Fibroblast of skin of left quadriceps (primary cell): ENCODE measurements at places on chromosomes 16 and 17.
A peak's percentile ranks its signal among the peaks of the same experiment; 100 is the strongest.

DNA sequence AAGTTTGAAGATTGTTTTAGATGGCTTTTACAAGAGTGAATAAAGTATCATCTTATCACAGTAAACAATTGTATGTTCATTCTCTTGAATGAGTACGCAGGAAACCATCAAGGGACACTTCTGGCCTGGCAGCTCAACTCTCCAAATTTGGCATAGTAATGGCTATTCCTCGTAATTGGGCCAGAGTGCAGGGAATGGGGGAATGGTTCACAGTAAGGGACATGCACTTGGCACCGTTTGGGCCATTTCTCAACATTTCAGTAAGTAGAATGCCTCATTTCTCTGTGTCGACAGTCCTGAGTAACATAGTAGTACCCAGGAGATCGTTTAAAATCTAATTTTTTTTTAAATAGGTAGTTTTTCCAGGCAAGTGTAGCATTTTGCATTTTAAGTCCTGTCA lies 309.6 kb downstream of the KCNJ2 start:
- DNase-seq: no peak

DNA sequence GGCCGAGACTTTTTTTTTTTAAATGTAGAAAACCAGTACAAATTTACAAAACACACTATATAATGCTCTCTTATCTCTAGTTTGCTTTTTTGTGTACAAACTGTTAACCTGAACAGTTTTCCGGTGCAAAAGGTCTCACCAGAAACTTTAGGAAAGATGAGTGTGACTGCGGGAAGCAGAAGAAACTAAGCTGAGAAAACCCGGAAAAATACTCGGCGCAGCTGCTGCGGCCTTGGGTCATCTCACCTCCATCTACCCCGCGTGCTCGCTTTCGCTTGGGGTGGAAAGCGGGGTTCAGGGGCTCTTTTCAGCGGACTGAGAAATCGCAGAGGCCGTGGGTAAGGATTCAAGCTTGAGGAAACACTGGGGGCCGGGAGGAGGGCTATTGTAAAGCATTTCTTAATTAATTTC lies 1.8 kb downstream of the SALL1 start:
- no peak for DNase-seq

- no peak for DNase-seq
These were observed 4.1 kb downstream of the PAM16 start for GRCh38 chr16:4347010-4347409.

DNA sequence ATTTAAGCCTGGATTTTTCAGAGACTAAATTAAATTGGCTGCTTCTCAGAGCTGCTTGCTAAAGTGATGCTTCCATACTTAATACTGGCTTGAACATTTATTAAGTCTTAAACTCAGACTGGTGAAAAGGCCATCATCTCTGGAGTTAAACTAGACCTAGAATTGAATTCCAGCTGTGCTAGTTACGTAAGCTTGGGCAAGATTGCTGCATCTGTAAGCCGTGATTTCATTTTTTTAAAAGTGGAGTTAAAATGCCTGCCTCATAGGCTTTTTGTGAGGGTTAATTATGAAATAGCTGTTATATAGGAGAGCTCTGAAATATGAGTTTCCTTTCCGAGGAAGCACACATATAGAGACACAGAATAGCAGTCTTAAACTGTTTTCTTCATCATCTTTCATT lies 84.7 kb downstream of the VAT1L start:
- no peak for DNase-seq

DNA sequence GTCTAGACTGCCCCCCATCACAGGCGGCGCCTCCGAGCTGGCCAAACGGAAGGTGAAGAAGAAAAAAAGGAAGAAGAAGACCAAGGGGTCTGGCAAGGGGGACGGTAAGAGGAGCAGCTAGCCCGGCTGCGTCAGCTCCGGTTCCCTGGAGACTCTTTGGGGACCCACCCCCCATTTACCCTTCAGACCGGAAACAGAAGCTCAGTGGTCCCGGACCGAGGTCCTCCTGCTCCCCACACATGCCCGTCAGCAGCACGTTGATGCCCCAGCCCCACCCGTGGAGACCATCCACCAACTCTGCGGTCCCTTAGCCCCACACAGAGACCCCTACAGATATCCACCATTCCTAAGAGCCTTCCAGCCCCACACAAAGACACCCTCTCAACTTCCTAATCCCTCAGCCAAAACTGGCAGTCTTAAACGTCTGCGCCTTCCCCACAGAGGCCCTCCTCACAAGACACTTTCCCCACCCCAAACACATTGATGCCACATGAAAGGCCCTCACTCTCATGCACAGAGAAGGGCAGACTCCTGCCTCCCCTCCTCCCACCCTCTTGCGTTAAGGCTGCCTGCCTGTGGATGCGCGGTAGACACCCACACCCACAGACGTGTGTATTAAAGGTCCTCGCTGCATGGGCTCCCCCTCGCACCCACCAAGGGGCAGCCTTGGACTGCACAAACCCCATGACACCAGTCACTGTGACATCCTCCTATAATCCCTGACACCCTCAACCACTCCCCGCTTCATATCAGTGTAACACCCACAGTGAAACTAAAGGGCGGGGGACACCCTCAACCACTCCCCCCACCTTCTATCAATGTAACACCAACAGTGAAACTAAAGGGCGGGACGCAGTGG lies 58.2 kb upstream of the RPH3AL start:
- no peak for DNase-seq

GRCh38 chr17:50354776-50355175 lies 8.8 kb downstream of the XYLT2 start:
- no peak for DNase-seq

DNA sequence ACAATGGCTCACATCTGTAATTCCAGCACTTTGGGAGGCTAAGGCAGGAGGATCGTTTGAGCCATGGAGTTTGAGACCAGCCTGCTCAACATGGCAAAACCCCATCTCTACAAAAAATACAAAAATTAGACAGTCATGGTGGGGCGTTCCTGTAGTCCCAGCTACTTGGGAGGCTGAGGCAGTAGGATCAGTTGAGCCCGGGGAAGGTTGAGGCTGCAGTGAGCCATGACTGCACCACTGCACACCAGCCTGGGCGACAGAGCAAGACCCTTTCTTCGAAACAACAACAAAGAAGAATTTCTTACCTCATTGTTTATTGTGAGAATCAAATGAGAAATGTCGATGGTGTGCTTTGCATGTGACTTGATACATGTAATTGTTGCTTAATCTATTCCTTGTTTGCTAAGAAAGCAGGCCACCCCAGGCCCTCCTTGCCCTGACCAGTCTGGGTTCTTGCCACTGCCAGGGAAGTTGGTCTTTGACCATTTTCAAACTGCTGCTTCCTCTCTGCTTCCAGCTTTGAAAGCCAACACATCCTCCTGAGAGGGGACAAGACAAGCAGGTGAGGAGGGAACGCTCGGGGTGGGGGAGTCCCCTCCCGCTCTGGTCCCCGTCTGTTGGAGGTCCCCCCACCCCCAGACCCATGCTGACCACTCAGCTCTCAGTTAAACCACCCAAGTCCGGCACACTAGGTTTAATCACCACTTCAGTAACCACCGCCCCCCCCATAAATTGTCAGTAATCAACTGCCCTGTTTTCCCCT lies 47.3 kb upstream of the CPNE2 start:
- no peak for DNase-seq

DNA sequence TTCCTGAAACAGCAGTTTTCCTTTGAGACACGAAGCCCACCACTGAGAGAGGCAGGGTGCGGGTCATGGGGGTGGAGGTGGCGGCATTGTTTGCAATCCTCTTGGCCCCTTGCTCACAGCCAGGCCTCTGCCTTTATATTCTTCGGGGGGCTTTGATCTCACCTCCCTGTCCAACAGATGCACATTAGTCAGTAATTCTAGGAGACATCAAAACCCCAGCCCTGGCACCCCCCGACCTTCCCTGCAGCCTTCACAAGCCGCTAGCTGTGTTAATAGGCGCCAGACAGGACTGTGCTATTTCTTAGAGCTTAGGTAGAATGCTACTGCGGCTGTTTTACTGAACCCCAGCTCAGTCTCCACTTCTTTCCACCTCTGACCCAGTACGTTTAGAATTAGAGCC lies 212.6 kb downstream of the RBFOX1 start:
- no peak for DNase-seq

DNA sequence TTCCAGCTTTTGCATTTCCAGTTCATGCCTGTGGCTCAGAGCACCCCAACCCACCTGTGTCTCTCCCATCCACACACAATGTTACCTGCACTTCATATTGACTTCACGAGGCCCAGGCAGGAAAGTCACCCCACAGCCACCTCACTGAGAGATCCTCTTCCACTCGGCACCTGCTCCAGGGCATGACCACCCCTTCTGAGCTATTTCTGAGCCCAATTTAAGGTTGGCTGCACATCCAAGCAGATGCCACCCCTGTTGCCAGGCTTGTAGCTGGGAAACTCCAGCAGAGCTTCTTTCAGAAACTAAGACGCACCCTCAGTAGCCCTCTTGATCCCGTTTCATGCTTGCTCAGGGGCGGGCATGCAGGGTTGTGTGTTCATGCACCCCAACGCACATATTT lies 88.4 kb downstream of the SOCS1 start:
- no peak for DNase-seq

- DNase-seq: no peak
These were observed 5.3 kb upstream of the HEXD start for GRCh38 chr17:82412535-82413520.

GRCh38 chr16:22685459-22685830 lies 128.5 kb upstream of the HS3ST2 start:
- DNase-seq: no peak

GRCh38 chr16:66551788-66552285 lies 539 bp upstream of the CKLF start:
- no peak for DNase-seq

DNA sequence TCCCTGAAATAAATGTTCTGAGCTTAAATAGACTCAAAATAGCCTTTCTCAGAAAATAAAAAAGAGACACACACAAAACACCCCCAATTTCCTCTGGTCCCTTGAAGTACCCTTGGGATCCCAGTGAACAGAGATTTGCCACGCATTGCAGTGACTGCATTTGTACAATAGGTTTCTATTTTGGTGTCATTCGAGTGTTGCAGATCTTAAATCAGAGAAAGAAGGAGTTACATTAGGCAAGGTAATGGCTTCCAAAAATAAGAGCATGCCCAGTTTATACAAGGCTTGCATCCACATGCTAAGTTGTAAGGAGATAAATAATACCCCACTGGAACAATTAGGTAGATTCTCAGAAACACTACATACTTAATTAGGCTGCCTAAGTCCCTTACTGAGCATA lies 2.2 kb downstream of the TOX3 start:
- no peak for DNase-seq

- DNase-seq: no peak
These were observed 5.7 kb downstream of the CANT1 start for GRCh38 chr17:79003661-79004411.

DNA sequence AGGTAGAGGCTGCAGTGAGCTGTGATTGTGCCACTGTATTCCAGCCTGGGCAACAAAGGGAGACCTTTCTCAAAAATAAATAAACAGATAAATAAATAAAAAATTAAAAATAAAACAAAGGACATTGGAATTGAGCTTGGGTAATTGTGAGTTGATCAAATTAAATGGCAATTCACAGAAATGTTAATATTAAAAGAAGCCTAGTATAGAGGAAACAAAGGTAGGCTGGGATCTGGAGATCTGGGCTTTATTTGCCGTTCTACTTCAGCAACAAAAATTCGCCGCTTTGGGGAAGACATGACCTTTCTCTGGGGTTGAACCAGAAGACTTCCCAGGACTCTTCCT lies 332 bp upstream of the VPS25 start:
- DNase-seq: no peak

GRCh38 chr16:50318796-50319578 lies 49.8 kb downstream of the BRD7 start:
- no peak for DNase-seq

DNA sequence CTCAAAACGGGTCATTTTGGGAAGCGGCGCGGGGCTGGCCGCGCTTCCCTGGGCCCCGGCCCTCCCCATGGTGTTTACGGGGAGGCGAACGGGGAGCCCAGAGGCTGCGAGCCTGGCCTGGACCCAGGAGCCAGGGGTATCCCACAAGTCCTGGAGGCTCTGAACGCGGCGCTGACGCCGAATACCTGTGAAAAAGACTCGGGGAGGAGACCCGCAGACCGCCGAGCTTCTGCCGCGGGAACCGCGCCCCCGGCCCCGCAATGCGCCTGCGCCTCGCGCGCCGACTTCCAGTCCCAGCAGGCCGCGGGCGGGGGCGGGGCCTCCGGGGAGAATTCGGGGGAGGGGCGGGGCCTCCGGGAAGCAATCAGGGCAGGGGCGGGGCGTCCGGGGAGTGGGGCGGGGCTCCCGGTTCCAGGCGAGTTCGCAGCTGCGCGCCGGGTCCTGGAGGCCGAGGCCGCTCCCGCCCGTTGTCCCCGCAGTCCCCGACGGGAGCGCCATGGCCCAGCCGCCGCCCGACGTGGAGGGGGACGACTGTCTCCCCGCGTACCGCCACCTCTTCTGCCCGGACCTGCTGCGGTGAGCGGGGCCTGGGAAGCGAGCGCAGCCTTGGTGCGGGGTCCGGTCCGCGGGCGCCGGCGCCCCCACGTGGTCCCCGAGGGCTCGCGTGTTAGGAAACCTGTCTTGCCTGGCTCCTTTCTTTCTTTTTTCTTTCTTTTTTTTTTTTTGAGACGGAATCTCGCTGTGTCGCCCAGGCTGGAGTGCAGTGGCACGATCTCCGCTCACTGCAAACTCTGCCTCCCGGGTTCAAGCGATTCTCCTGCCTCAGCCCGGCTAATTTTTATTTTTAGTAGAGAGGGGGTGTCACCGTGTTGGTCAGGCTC lies at the start of gene DECR2:
Gene DECR2 (plus strand): TSS at position 418 of the 881 bp plus-strand sequence. CDS start 79 bp downstream, at position 497.
- peak; percentile 79 for DNase-seq

GRCh38 chr17:34113089-34113488 lies 142.0 kb upstream of the CCL2 start:
- DNase-seq: no peak

GRCh38 chr17:76792348-76792747 lies 54.4 kb downstream of the MFSD11 start:
- no peak for DNase-seq

DNA sequence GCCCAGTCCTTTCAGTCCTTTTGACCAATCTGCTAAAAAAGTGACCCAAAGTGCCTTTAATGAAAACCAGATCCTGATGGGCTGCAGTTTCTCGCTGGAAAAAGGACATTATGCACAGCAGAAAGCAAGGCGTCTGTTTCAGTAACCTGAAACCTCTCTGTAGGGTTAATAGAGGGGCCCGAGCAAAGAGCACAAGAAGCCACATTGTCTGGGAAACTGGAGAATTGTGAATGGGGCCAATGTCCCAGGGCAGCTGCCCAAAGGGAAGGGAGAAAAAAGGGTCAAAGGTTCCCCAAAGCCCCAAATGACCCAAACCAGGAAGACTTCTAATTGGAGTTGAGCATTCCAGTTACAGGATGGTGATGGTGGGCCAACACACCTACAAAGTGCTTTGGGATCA lies 3.0 kb downstream of the OTOA start:
- DNase-seq: no peak
